Left lobe of liver (tissue), 2 donors: ENCODE measurements at places on chromosomes 16 and 17. TPM values are rescaled to one million over a fixed set of nuclear protein-coding genes. Genes with fewer than 3 reads are reported as not detected.

Gene IGFALS
- total RNA-seq = 93.9 TPM

Gene MEOX1
- total RNA-seq = not detected

- DNase-seq = no peak
Observed at GRCh38 chr17:30793282-30793977, 31.1 kb downstream of the CRLF3 start.

DNA sequence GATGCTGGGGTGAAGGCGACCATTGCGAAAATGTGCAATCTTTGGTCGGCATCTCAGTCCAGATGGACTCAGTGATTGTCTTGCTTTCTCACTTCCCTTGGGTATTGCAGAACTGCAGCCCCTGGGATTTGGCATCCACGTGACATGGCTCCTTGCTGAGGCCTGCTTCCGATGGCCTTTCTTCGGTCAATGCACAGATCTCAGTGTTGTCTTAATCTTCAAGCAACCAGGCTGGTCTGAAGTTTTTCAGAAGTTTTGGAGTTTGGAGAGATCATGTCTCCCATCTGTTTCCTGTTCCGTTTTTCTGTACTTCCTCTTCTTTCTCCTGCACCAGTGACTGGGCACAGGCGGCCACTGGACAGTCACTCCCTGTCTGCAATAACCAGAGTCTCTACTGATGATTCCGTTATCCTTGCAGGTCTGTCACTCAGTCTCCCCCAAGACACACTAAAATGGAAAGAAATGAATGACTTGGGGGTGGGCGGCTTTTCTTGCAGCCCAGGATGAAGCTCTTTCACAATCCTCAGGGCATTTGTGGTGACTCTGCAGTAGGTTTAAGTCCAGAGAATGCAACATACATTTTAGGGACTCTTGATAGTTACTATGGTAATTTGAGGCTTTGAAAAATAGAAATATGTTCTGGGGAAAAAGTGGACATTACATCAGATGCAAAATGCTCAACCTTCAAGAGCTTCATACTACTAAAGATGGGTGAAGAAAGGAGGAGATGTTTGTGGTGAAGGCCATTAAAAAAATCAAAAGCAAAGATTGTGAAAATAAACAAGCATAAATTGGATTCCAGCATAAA is 106.3 kb upstream of the ZFHX3 start:
- DNase-seq = no peak
